ENCODE measurements at places on chromosomes 1 and 21.

DNA sequence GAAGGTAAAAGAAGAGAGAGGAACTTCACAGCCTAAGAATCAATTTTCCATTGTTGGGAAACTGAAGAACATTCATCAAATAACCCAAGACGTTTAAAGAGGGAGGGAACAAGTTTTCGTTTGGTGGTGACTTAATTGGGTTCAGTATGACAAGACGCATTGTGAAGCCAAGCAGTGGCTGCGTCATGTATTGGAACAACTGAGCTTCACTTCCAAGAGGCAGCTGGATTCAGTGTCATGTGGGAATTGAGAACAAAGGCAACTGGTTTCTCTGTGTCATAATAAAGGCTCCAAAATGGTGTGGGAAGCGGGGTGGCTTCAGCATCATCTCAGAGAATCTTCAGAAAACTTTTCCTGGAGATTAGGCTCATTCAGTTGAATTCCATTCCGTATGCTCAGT lies 29.8 kb upstream of the RC3H1 start:
- DNase-seq = no peak

GRCh38 chr1:57536749-57537423 lies 113.0 kb upstream of the DAB1 start:
- DNase-seq = no peak

DNA sequence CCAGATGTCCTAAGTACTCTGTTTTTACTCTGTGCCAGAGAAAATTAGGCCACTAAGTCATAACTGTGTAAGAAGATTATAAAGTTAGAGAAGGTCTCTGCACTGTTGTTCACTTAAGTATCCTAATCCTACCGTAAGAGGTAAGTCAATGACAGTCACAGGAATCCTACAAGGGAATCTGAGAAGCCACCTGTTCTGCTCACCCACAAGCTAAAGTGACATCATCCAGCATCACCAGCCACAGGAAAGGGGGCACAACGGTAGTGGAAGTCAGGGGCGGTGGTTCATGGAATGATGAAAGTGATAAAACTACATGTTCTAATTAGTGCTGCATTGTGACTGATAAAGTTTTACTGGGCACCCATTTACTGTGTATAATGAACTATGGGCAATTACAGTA lies 92.7 kb downstream of the PLD5 start:
- DNase-seq = no peak

- no peak for DNase-seq
These were observed 564.2 kb downstream of the PTPRU start for GRCh38 chr1:29800522-29800956.

DNA sequence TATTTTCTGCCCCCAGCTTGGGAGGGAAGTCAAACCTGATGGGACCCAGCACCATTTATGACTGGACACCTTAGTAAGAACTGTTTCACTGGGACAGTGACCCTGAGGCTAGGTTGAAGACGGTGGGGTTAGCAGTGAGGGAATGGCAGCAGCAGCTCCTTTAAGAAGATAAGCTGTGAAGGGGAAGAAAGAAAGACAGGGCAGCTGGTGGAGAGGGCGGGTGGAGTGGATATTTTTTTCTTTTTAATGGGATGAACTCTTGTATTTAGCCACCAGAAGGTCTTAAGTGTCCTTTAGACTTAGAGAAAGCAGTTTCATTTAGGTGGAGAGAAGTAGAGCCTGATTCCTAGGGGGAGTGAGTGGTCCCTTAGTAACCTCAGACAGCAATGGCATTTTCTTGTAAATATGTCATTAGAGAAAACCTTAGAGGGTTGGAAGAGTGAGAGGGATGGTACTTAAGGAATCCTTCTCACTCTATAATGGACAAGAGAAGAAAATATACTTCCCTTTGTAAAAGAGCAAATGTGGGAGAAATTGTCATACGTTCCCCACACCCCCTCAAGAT lies 187.5 kb downstream of the HHAT start:
- DNase-seq = no peak
